ENCODE measurements at places on chromosomes 11 and 22. TPM values are rescaled to one million over a fixed set of nuclear protein-coding genes. Genes with fewer than 3 reads are reported as not detected.

Gene LDLRAD3
- polyA plus RNA-seq, result 5.0 TPM

Gene MS4A18
- polyA plus RNA-seq, result not detected

Gene RFPL3
- polyA plus RNA-seq, result not detected

Gene ARHGAP32
- polyA plus RNA-seq, result 1.1 TPM

Gene CCDC89
- 0.22 TPM for polyA plus RNA-seq

Gene CELSR1
- 13.1 TPM for polyA plus RNA-seq

Gene MN1
- polyA plus RNA-seq, result 4.6 TPM

Gene NXPE1
- not detected for polyA plus RNA-seq

Gene TEX12
- polyA plus RNA-seq, result not detected

Gene GRIK4
- polyA plus RNA-seq, result not detected

Gene NPAS4
- not detected for polyA plus RNA-seq

Gene CREB3L1
- polyA plus RNA-seq, result 0.61 TPM

Gene RTN4R
- 23.3 TPM for polyA plus RNA-seq

Gene KRTAP5-11
- not detected for polyA plus RNA-seq

Gene VSIG10L2
- 0.09 TPM for polyA plus RNA-seq

Gene PES1
- polyA plus RNA-seq, result 93.8 TPM

Gene MOV10L1
- polyA plus RNA-seq, result not detected

Gene ST3GAL4
- polyA plus RNA-seq, result 50.5 TPM

Gene MS4A1
- not detected for polyA plus RNA-seq

Gene SLC25A17
- 27.7 TPM for polyA plus RNA-seq

Gene FEN1
- 79.3 TPM for polyA plus RNA-seq

Gene FJX1
- polyA plus RNA-seq, result 75.2 TPM

Gene MAPK8IP2
- 0.31 TPM for polyA plus RNA-seq

Gene NRIP3
- polyA plus RNA-seq, result 1.2 TPM

Gene POU2AF1
- polyA plus RNA-seq, result not detected

Gene SLC17A6
- not detected for polyA plus RNA-seq

Gene FAM227A
- polyA plus RNA-seq, result 0.27 TPM

Gene PHF21B
- 0.12 TPM for polyA plus RNA-seq

Gene OR52A5
- polyA plus RNA-seq, result not detected

Gene FGF19
- polyA plus RNA-seq, result not detected

Gene UPB1
- not detected for polyA plus RNA-seq

Gene MRGPRX3
- 0.76 TPM for polyA plus RNA-seq

Gene GLB1L3
- 1.4 TPM for polyA plus RNA-seq

Gene LRRC56
- polyA plus RNA-seq, result 0.30 TPM

Gene B4GAT1
- polyA plus RNA-seq, result 8.5 TPM

Gene FOLR2
- polyA plus RNA-seq, result not detected

Gene HBG2
- polyA plus RNA-seq, result not detected

Gene RTN4RL2
- 0.34 TPM for polyA plus RNA-seq

Gene OR10A2
- not detected for polyA plus RNA-seq

Gene RFPL2
- not detected for polyA plus RNA-seq

Gene IFITM10
- polyA plus RNA-seq, result 0.06 TPM

Gene LTBP3
- 14.8 TPM for polyA plus RNA-seq

Gene ACTN3
- polyA plus RNA-seq, result not detected

Gene OR52I2
- polyA plus RNA-seq, result not detected

Gene CXCR5
- not detected for polyA plus RNA-seq

Gene HOATZ
- not detected for polyA plus RNA-seq
